ENCODE measurements at places on chromosomes 6 and 20. TPM values are rescaled to one million over a fixed set of nuclear protein-coding genes. Genes with fewer than 3 reads are reported as not detected.

- no peak overlapping the region for H3K27ac ChIP-seq
- no peaks in the 10 kb centered on the region for H3K4me1 ChIP-seq
- H3K36me3 ChIP-seq = no peaks in the 10 kb centered on the region
- no peak for DNase-seq
- H3K4me3 ChIP-seq = no peak overlapping the region
Observed at GRCh38 chr6:119105282-119105681, 26.8 kb upstream of the FAM184A start.

GRCh38 chr6:98927534-98927933 is 20.2 kb downstream of the FBXL4 start:
- no peaks in the 10 kb centered on the region for H3K4me1 ChIP-seq
- H3K27me3 ChIP-seq = no peaks in the 10 kb centered on the region
- 0 out of 2 replicates have a peak, but pooled peaks cover 3% of the 10 kb centered on the region for H3K36me3 ChIP-seq

Gene ID1
- 811 TPM for total RNA-seq

DNA sequence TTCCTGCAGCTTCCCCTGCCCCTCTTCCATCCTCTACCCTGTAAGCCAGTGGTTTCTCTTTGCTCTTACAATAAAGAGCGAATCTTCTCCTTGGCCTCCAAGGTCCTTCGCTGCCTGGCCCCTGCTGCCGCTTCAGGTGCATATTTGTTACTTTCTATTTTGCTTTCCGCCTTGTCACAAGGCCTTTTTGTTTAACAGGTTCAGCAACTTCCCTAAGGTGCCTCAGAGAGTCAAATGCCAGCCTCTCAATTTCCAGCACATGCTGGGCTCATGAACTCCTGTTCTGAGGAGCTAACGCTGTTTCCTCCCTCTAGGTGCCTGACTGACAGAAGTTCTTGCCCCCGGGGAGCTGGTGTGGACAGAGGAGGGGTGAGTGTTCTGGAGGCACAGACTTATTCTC is 42.4 kb upstream of the EPB41L1 start:
- H3K27me3 ChIP-seq = no peaks in the 10 kb centered on the region
- H3K4me3 ChIP-seq = no peak overlapping the region
- H3K27ac ChIP-seq = no peak overlapping the region
- H3K36me3 ChIP-seq = no peaks in the 10 kb centered on the region

DNA sequence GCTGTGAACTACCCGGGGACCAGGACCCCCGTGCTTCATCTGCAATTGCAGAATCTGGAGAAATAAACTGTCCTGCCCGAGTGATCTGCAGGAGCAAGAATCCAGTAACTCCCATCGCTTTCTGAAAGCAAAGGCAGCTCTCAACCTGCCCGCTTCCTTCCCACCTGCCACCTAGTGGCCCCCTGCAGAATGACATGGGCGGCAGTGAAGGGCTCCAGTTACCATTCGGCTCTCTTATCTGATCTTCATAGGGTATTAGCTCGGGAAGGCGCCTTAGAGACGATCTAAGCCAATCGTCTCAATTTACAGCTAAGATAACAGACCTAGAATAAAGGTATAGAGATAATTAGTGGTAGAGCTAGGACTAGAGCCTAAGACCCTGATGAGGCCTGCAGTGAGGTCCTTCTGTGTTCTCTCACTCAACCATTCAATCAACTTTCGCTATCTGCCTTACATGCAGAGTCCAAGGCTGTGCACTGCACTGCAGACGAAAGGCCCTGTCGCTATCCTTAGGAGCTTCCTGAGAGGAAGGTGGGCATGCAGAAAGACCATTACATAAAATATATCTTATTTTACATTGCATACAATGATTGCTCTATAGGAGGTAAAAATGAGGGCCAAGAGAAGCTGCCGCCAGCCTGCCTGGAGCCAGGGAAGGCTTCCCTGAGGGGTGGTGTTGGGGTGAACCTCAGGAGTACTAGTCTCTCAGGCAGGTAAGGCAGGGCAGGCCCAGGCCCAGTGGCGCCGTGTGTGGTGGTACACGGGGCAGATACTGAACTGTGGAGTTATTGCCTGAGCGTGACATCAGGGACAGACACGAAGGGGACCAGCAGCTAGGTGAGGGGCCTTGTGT is 7.1 kb upstream of the PSMG4 start:
- H3K4me1 ChIP-seq = peaks cover 33% of the 10 kb centered on the region
- no peaks in the 10 kb centered on the region for H3K27me3 ChIP-seq
- no peak overlapping the region for H3K27ac ChIP-seq
- peak; percentile 66 for DNase-seq
- H3K4me3 ChIP-seq = peak overlapping the region; percentile 12
- no peaks in the 10 kb centered on the region for H3K36me3 ChIP-seq

DNA sequence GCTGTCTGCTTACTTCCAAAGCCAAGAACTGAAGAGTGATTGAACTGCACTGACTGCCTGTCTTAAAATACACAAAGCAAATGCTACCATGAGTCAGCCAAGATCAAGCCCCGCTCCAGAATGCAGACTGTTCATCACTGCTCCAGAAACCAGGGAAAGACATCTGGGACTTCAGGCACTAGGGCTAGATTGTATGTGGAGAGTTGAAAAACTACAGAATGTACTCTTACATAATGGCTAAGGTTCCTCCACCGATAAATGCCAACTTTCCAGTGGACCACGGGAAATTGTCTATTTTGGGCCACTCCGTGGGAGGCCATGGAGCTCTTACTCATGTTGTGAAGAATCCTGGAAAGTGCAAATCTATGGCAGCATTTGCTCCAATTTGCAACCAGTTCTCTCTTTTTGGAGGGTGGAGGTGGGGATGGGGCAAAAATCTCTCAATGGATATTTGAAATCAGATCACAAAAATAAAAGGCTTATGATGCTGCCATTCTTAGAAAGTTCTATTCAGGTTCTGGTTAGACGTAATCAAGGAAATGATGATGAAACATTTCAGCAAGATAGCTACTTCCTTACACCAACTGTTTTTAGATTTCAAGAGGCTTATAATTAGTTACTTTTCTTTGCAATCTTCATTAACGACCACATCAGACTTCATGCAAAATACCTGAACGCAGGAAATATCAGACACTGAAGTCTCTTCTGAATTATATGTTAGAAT is 11.8 kb upstream of the CAP2 start:
- no peak overlapping the region for H3K27ac ChIP-seq
- H3K4me3 ChIP-seq = no peak overlapping the region
- no peak for DNase-seq

DNA sequence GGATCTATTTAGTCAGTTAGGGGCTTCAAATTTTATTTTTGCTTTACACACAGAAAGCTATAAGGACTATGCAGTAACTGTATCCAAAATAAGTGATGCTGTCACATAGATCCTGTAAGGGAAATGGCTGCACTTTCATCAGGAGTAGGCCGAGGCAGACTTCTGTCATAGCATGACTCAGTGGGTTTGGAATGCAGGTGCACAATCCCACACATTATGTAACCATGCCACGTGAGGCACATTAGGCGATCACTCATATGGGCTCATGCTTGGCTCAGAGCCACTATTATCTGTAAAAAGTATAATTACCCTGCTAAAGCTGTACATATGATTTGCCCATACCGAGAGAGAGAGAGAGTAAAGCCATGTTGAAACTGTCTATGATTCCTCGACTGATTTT is 1189.4 kb upstream of the EYS start:
- H3K4me3 ChIP-seq = no peak overlapping the region
- no peaks in the 10 kb centered on the region for H3K4me1 ChIP-seq
- H3K36me3 ChIP-seq = no peaks in the 10 kb centered on the region
- no peaks in the 10 kb centered on the region for H3K27me3 ChIP-seq
- no peak for DNase-seq

GRCh38 chr20:31842471-31843157 is 2.8 kb downstream of the FOXS1 start:
- no peak for DNase-seq
- peaks cover 38% of the 10 kb centered on the region for H3K4me1 ChIP-seq
- H3K4me3 ChIP-seq = no peak overlapping the region
- H3K27ac ChIP-seq = no peak overlapping the region
- no peaks in the 10 kb centered on the region for H3K36me3 ChIP-seq

Data from HCT116 (cell line).